Lung (tissue), 17 donors: ENCODE measurements at places on chromosomes 12 and 14. TPM values are rescaled to one million over a fixed set of nuclear protein-coding genes. Genes with fewer than 3 reads are reported as not detected.
A peak's percentile ranks its signal among the peaks of the same experiment; 100 is the strongest.

DNA sequence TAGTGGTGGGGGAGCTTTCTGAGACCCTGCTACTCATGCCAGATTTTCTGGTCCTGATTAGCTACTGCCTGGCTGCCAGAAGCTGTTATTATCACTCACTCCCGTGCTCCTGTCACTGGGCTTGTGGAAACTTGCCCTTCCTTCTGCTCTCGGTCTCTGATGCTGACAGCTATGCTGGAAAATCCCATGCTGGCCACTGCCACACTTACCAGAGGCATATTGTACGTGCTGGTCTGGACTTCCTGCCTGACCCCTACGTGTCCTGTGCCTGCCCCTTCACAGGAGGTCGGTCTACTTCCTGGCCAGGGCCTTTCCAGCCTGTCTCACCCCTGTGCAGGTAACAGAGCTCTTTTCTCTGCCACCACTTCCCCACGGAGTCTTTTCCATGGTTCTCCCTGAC is 149.4 kb upstream of the PLEKHG7 start:
- DNase-seq, result peak; percentile 56

DNA sequence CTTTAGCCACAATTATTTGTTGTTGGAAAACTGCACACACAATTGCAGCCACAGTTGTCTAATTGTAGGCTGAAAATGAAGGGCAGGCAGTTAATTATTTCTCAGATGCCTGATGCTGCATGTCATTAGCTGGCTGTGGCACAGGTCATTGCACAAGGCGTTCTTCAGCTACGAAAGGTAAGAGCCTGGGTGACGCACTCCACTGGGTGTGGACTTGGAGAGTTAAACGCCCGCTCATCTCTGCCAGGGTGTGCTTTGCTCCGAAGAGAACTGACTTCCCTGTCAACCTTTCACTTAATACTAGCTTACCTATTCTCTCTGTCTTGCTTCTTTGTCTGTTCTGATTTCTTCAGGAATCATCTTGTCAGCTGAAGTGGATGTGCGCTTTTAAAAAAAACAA is 91.4 kb upstream of the CPM start:
- DNase-seq, result peak; percentile 10

- DNase-seq, result peak; percentile 40
Measured at GRCh38 chr14:104103446-104104075, 18.1 kb downstream of the ASPG start.

GRCh38 chr12:124954771-124955170 is 34.2 kb downstream of the DHX37 start:
- no peak for DNase-seq

The SERPINA6 gene
- total RNA-seq, result 0.77 TPM

The PROX2 gene
- 0.09 TPM for total RNA-seq

The NDRG2 gene
- 112 TPM for total RNA-seq

The PTPRB gene
- total RNA-seq, result 71.2 TPM
